Activated CD8-positive, alpha-beta memory T cell treated with anti-CD3 and anti-CD28 coated beads, Interleukin-2, amount 10 ng/mL, durations not matched to agents 7 days and 5 days (primary cell): ENCODE measurements at places on chromosomes 12 and 14. TPM values are rescaled to one million over a fixed set of nuclear protein-coding genes. Genes with fewer than 3 reads are reported as not detected.

GRCh38 chr14:87813686-87814085 is 179.3 kb downstream of the GALC start:
- DNase-seq = no peak

GRCh38 chr12:97778111-97778510 is 315.5 kb downstream of the RMST start:
- no peak for DNase-seq

- peak; percentile 74 for DNase-seq
These were observed 83.5 kb downstream of the SLC25A47 start for GRCh38 chr14:100406505-100407131.

DNA sequence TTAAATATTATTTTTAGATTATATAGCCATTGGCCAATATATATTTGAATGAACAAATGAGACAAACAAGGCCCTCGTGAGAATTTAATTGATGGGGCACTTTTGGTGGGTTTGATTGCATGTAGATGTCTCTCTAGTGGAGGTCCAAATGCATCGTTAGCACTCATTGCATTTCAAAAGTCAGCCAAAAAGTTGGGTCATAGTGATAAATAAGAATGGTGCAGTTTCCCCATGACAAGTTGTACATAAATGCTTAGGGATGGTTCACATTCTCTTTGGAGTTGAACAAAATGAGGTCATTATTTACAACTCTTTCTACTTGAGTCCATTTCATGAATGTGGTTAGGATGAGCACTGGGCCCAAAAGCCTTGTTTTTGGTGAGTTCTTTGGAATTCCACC is 1.0 kb downstream of the BEST3 start:
- no peak for DNase-seq

- DNase-seq = peak; percentile 44
These were observed 10.2 kb upstream of the EDDM3B start for GRCh38 chr14:20757965-20758364.

GRCh38 chr12:104763168-104763805 is 194.8 kb downstream of the SLC41A2 start:
- DNase-seq = no peak

DNA sequence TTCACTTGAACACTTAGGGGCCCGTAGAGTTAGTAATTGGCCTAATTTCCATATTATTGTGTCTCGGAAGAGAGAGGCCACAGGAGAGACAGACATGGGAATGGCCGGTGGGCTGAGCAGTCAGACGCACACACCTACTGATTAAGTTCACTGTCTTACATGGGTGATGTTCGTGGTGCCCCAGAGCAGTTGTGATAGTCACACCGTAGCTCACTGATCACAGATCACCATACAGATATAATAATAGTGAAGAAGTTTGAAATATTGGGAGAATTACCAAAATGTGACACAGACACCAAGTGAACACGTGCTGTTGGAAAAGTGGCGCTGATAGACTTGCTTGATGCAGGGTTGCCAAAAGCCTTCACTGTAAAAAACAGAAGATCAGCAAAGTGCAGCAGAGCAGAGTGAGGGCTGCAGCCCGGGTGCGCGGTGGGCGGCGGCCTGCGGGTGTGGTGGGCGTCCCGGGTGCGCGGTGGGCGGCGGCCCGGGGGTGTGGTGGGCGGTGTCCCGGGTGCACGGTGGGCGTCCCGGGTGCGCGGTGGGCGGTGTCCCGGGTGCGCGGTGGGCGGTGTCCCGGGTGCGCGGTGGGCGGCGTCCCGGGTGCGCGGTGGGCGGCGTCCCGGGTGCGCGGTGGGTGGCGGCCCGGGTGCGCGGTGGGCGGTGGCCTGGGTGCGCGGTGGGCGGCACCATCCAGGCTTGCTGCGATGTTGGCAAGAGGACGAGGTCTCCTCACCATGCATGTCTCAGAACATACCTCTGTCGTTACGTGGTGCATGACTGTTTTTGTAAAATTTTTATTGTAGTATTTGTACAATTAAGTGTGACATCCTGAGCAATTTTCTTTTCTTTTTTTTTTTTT is 34.3 kb upstream of the TEX22 start:
- DNase-seq = no peak

GRCh38 chr12:109710205-109710746 is 3.3 kb upstream of the FAM222A start:
- no peak for DNase-seq

GRCh38 chr12:28777603-28778365 is 371.3 kb upstream of the FAR2 start:
- DNase-seq = peak; percentile 45

GRCh38 chr12:55686366-55687010 is 21.2 kb downstream of the ITGA7 start:
- DNase-seq = no peak

GRCh38 chr12:56041552-56042429 is at the start of gene RPS26:
Gene RPS26, plus strand, starts transcription at chr12:56041918. Its CDS starts 249 bp downstream, at chr12:56042167.
- DNase-seq = peak; percentile 97

GRCh38 chr14:58280954-58281787 is 17.2 kb upstream of the ARID4A start:
- DNase-seq = peak; percentile 47

GRCh38 chr12:65532764-65533163 is 254.3 kb downstream of the MSRB3 start:
- DNase-seq = no peak

DNA sequence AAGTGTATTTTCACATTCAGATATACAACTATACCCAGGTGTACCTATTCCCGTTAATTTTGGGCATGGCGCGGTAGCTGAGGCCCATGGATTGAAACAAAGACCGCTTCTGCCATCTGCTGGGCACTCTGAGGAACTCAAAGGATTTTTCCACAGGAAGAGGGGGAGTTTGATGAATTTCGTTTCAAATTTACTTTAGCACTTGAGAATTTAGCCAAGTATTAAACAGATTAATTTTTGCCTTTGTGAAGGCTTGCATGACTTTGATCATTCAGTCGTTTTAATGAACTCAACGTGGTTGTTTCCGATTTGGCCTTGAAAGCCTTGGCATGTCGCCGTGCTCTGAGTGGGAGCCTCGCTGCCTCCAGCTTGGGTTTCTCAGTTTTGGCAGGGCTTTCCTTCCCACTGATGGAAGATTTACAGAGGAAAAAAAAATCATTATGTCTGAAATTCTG is 153.2 kb upstream of the DDHD1 start:
- DNase-seq = peak; percentile 47

GRCh38 chr12:92574911-92575570 is 127.7 kb upstream of the PLEKHG7 start:
- DNase-seq = no peak

DNA sequence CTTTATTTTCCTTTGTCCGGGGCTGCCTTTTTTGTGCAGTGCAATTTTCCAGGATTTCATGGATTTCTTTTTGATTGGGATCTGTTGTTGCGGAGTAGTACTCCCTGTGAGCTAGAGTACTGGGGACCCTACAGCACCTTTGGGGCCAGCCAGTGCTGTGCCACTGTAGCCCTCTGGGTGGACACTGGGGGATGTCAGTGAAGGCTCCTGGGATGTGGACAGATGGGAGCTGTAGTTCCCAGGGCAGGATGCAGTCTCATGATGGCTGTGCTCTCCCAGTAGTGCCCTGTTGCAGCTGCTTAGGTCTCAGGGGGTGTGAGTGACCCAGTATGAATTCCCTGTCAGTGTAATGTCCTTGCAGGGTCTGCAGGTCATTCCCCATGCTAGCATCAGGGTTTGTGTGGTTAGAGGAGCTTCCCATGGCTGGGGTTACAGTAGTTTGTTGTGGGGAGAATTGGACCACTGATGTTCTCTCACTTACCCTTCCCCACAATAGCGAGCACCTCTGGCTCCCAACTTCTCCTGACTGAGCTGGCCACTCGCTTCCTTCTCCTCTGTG is 72.2 kb downstream of the BRMS1L start:
- DNase-seq = no peak

DNA sequence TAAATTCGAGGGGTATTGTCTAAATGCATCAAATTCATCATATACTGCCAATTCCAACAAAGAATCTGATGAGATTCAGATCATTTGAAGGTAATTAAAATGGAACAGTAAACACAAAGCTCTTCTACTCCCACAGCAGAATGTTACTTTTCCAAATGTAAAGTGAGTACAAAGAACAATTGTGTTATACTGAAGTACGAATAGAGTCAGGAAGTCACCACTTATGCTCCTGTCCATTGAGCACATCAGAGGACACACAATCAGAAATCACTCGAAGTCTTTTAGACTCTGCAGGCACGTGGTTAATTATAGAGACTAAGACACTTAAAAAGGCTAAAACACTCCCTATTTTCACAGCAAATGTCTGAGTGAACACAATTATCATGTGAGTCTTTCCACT is 388.5 kb upstream of the MIS18BP1 start:
- DNase-seq = no peak

DNA sequence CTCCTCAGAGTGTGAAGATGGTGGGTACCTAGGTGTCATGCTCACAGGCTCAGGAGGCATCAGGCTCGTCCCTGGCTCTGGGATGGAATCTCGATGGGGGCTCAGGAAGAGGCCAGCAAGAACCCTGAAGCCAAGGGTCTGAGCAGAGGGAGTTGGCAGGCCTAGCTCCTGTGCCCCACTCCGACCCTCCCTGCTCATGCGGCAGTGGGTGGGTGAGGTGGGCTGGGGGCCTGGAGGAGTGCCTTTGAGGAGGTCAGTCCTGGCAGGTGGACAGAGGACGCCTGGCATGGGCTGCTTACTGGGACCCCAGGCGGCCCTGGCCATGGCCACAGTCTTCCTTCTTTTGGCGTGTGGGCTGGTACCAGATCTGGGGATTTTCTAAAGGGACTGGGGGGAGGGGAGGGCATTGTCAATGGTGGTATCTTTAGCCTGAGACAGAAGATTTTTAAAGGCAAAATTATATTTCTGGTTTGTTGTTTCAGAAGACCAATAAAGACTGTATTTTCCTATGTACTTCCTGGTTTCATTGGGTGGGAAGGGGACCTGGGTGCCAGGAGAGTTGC is 16.0 kb downstream of the LRTM2 start:
- no peak for DNase-seq

GRCh38 chr14:95065411-95065810 is 91.9 kb downstream of the DICER1 start:
- DNase-seq = no peak

DNA sequence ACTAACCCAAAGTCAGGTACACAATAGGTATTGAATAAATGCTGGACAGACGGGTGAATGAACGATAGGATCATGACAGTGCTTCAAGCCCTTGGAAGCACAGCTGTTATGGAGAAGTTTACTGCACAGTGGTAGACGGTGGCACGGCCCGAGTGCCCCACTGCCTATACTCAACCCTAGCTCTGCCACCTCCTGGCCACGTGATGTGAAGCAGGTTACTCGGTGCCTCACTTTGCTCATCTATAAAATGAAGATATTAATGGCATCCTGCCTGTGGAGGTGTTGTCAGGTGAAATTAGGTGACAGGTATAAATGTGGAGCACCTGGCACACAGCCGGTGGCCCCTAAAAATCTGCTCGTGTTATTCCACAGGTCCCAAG is 5.8 kb downstream of the ASB2 start:
- peak; percentile 80 for DNase-seq

DNA sequence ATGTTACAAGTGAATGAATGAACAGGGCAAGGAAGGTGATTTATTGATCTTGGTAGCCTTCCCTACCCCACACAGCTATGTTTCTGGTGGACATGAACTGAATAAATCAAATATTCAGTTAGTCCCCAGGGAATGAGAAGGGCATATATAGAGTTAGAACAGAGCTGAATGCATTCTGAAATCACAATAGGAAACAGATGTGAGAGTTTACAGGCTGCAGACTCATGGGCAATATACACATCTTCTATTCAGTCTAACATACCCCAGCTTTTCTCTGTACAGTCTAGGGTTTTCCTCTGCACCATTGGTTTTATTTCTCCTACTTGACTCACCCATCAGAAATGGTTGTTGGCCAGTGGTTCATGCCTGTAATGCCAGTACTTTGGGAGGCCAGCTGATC is 7.3 kb upstream of the STX2 start:
- DNase-seq = no peak

GRCh38 chr12:1246637-1247036 is 255.6 kb downstream of the ERC1 start:
- DNase-seq = no peak

GRCh38 chr14:85402569-85403162 is 127.3 kb upstream of the FLRT2 start:
- no peak for DNase-seq

DNA sequence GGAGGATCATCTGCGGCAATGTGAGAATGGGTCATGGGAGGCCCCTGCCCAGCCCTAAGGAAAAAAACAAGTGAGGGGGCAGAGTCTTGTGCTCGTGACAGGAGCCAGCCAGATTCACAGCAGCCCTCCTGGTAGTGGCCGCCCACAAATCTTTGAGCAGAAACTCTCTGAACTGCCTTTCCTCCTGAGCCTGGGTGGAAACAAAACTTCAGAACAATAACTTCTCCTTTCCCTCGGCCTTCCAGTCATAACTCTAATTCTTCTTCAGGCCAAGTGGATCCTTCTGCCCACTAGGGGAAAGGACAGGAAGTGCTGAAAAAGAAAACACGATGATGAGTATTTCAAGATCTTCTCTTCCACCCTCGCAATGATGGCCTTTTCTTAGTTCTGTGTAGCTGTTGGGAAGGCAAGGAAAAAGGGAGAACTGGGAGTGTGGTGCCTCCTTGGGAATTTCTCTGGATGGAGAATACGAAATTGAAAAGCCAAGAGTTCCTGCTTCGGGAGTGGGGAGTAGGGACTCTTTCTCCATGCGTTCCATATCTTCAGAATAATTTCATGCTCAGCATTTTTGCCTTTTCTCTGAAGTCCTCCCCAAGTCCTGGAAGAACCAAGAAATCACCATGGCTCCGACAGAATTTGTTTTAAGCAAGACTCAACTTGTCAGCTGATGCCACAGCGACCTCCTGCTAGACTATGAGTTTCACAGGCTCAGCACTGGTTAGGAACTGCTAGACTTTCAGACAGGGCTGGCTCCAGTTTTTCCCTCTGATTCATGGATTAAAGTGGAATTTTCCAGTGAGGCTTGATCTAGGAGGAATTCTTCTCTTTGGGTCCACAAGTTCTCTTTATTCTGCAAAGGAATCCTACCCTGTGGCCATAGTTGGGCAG is 188.9 kb downstream of the CAND1 start:
- no peak for DNase-seq

DNA sequence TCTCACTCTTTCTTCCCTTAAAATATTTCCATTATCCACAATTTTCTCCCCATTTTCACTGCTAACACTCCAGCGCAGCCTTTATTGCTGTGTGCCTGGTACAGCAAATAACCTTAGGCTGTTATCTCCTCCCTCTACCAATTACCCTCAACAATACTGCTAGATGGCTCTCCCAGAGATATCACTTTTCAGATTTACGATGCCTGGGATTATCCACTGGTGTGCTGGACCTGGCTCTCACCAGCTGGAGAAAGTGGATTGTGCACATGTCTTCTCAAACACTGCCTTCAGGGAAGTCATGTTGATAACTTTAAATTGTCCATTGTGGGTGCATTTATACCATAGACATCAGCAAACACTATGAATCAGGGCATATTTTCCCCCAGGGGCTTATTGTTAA is 101.9 kb upstream of the ADAMTS20 start:
- DNase-seq = no peak

GRCh38 chr14:89294060-89294459 is 123.0 kb downstream of the FOXN3 start:
- no peak for DNase-seq

GRCh38 chr12:69024907-69025306 is 91.9 kb upstream of the CPM start:
- no peak for DNase-seq

Gene GPR68
- 48.0 TPM for total RNA-seq

Gene MYH6
- 0.23 TPM for total RNA-seq

Gene FAM181A
- total RNA-seq = not detected

Gene ST8SIA1
- total RNA-seq = 2.7 TPM

Gene RFC5
- 55.4 TPM for total RNA-seq

Gene PLEKHD1
- total RNA-seq = 0.12 TPM
